ENCODE measurements at places on chromosomes 3 and 15.

GRCh38 chr15:101618851-101619614 lies 33.1 kb downstream of the TM2D3 start:
- DNase-seq = no peak

DNA sequence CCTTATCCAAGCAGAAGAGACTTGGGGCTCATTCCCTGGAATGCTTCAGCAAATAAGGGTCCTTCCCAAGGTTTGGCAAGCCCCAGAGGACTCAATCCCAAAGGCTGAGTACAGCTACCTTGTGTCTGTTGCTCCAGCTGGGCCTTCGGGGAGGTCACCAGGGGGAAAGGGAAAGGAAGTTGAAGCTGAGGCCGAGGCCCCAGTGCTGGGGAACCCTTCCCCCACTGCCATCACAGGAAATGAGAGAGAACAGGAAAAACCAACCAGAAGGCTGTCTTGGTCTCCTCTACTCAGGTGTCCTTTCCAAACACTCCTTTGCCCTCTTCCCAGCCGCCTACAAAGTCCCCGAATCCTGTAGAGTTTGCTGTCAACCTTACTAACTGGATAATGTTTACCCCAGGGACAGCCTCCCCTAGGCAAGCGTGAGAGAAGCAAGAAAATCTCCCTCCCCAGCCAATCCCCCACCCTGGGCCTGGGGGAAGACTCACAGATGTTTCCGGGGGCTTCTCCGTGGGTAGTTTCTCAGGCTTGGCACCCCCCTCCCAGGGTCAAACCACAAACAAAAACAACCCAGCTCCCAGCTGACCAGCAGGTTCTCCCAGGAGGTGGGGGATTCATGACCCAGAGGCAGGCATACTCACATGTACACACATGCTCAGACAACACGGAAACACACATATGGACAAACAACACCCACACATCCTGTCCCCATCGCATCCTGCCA lies 5.5 kb downstream of the CSRNP1 start:
- DNase-seq = no peak

DNA sequence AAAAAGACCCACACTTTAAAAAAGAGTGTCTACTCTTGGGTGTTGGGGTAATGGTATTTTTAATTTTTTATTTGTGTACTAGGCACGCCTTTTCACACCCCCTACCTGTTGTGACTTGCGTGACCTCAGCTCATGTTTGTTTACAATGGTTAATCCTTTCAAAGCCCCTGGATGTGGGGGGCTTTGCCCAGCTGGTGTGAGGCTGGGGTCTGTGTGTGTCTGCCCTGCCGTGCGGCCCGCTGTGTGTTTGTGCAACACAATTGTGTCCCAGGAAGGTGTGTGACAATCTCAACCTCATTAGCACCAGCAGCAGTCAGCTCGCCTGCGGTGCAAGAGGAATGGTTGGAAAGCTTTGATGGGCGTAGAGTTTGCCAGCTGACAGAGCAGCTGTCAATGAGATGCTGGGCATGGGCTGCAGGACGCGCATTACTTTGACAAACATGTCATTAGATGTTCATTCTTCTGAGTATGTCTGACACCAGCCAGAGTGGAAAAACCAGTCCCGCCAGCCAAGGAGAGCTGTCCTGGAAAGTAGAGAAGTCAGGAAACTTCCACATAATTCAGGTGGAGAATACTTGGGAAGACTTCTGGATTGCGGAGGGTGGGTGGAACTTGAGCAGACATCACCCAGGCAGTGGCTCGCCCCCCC lies 9.6 kb downstream of the LRRK1 start:
- DNase-seq = no peak

GRCh38 chr3:52291508-52292181 lies 4.0 kb downstream of the GLYCTK start:
- peak; percentile 57 for DNase-seq

- no peak for DNase-seq
Observed at GRCh38 chr3:100978011-100978659, 15.1 kb downstream of the ABI3BP start.

DNA sequence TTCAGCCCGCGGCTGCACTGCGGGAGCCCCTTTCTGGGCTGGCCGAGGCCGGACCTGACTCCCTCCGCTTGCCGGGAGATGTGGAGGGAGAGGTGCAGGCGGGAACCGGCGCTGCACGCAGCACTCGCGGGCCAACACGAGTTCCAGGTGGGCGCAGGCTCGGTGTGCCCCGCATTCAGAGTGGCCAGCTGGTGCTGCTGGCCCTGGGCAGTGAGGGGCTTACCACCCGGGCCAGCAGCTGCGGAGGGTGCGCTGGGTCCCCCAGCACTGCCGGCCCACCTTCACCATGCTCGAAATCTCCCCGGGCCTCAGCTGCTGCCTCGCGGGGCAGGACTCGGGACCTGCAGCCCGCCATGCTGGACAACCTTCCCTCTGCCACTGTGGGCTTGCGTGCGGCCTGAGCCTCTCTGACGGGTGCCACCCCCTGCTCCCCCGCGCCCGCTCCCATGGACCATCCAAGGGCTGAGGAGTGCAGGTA lies 733.5 kb upstream of the CCDC54 start:
- no peak for DNase-seq

DNA sequence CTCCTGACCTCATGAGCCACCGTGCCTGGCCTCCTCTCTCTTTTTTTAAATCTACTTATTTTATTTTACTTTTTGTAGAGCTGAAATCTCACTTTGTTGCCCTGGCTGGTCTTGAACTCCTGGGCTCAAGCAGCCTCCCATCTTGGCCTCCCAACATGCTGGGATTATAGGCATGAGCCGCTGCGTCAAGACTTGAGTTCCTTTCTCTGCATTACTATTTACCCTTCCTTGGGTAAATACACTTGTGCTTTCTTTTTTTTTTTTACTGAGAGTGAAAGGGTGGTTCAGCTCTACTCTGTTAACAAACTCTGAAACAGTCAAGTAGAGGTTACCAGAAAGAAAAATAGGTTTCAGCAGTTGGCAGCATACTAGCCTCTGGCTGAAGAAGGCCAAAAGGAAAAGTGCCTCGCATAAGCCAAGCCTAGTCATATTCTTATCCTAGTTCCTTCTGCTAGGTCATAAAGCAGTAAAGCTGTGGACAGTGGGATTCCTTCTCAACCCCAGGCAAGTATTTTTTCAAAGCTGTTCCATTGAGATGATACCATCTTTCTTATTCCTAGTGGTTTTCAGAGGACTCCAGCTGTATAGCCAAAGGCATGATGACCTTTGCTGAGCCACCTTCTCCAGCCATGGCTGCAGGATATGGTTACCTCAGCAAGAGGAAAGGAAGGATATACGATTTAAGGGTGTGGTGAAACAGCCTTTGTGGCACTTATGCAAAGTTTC lies 135.1 kb downstream of the RBPMS2 start:
- no peak for DNase-seq

Measured in activated B cell treated with CpG ODN at 0.5 μM for 24 hours (primary cell).